NCI-H524 treated with DMSO at 0.1 percent for 48 hours (cell line): ENCODE measurements at places on chromosomes 12 and 14.

- DNase-seq, result no peak
Observed at GRCh38 chr14:60643463-60644314, 5.6 kb downstream of the SIX1 start.

DNA sequence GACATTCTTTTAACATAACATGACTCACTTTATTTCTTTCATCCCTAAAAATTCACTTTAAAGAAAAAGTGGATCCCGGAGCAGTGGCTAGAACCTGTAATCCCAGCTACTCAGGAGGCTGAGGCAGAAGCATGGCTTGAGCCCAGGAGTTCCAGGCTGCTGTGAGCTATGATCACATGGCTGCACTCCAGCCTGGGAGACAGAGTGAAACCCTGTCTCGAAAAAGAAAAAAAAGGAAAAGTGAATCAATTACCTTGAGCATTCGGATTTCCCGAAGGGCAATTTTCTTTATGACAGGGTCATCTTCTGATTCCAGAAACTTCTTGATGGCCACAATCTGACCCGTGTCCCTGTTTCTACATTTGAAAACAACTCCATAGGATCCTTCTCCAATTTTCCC, 1.2 kb downstream of the CDKL1 start:
- DNase-seq, result no peak

GRCh38 chr12:88638966-88639760, 58.9 kb upstream of the KITLG start:
- DNase-seq, result peak; percentile 49

- DNase-seq, result no peak
Observed at GRCh38 chr12:59484575-59484974, 111.3 kb upstream of the SLC16A7 start.

DNA sequence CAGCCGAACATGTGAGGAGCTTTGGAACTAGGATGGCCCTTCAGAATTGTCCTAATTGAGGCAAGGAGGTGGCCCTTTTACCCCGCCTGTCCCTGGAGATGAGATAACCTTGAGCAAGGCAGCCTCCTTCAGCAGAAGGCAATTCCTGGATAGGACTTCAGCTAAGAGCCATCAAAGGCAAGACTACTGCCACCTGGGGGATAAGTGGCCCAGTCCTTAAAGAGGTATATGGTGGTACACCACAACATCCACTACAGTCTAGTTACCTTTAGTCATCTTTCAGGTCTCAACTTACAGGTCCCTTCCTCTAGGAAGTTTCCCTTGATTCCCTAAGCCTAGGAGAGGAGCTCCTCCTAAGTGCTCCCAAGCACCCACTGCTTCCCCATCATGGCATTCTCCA, 204.2 kb upstream of the CDKN3 start:
- no peak for DNase-seq

DNA sequence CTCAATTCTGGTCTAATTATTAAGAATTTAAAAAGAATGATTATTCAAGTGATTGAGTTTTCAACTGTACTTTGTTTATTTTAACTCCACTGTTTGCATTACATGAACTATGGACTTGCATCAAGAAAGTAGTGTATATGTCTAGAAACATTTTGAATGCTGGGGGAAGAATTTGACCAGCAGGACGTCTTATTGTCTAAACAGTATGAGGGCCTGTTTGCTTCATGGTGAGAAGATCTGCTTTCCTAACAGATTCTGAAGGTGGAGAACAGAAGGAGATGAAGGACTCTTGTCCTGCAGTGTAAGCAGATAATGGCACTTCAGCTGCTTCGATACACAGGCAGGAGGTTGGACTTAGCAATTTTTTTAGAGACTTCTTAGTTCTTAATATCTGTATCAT, 176.0 kb downstream of the DACT1 start:
- DNase-seq, result peak; percentile 99

GRCh38 chr14:41642367-41642766, 35.7 kb downstream of the LRFN5 start:
- DNase-seq, result peak; percentile 31

DNA sequence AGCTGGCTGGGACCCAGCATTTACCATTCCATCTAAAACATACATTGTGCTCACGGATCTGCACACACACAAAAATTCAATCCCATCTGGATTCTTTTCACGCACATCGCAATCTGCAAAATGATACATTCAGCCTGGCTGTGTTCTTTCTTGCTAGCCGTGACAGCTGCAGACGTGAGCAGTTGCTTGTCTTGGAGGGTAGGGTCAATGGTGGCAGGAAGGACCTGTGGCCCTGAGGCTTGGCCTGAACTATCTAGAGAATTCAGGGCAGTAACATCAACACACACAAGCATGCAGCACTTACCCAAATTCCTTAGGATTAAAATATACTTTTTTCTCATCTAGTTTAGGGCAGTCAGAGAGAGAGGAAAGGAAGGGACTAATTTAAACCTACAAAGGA, 72.0 kb downstream of the DICER1 start:
- DNase-seq, result no peak

DNA sequence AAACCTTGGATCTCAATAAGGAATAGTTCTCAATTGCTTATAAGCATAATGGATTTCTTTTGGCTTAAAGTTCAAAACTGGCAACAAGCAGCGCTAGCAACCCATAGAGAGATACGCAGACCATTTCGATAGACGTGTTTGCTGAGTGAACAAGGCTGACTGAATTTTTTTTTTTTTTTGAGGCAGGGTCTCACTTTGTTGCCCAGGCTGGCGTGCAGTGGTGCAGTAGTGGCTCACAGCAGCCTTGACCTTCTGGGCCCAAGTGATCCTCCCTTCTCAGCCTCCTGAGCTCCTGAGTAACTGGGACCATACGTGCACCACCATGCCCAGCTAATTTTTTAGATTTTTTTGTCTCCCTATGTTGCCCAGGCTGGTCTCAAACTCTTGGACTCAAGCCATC, 1.4 kb upstream of the AKAP5 start:
- DNase-seq, result no peak

GRCh38 chr12:32117316-32117715, 10.7 kb downstream of the BICD1 start:
- DNase-seq, result no peak

GRCh38 chr12:106248312-106248845, 559 bp upstream of the CKAP4 start:
- DNase-seq, result no peak

DNA sequence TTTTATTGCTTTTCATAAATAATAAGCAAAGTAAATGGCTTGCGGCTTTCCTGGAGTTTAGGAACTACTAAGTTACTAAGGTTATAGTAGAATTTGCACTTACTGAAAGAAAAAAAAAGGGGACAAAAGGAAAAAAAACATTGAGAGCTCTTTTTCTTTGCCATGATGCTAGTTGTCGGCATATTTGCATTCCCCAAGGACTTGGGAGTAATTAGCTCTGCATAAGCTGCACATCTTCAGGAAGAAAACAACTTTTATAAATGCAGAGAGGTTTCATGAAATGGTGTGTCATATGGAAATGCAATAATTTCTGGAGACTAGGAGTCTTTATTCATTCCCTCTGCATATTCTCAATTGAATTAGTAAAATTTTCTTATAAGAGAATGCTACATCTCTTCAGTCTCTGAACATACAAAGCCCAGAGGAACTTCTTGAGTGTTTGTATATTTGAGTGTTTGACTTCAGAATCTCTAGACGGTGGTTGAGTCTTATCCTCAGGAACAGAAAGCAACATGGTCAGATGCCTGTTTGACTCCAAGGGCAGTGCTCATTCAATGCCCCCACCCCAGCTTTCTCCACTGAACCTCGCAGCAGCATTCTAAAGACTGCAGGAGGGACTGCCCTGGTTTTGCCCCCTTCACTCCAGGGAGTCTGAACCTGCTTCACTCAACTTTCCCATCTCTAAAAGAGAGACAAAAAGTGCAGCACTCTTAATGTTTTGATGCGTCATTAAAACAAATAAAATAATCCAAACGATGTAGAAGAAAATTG, 158.9 kb upstream of the EEA1 start:
- DNase-seq, result no peak

- DNase-seq, result no peak
Observed at GRCh38 chr12:3871356-3871755, 1.8 kb downstream of the PARP11 start.

DNA sequence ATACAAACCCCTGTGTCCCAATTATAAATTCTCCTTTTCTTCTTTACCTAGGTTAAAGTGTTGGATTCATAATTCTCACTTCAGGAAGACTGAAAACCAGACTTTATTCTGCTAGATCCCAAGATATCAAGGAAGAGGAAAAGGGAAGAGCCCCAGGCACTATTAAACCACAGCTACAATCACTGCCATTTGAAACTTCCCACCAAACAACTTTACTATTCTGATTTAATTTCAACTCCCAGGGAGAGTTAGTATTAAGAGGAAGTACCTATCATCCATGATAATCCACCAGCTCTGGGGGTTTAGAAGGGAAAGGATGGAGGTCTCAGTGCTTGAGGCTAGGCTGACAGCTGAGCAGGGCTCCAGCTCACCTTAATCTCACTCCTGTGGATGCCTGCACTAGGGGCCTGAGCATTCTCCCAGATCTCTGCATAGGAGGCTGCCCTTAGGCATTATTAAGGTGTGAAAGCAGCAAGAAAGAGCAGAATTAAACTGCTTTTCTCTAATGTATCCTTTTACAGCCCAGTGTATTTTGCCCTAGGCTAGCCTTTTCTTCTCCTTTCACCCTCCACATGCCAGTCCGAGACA, 52.9 kb downstream of the MYF5 start:
- DNase-seq, result no peak

DNA sequence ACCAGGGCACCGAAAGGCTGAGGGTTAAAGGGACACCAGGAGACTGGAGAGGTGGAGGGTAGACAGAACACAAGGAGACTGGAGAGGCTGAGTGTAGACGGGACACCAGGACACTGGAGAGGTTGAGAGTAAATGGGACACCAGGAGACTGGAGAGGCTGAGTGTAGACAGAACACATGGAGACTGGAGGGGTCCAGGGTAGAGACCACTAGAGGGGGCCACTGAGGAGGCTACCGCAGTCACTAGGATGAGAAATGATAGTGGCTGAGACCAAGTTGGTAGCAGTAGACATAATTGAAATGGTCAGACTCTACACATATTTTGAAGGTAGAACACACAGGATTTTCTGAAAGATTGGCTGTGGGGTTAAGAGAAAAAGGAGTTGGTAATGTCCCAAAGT, 68.2 kb downstream of the PAH start:
- no peak for DNase-seq

DNA sequence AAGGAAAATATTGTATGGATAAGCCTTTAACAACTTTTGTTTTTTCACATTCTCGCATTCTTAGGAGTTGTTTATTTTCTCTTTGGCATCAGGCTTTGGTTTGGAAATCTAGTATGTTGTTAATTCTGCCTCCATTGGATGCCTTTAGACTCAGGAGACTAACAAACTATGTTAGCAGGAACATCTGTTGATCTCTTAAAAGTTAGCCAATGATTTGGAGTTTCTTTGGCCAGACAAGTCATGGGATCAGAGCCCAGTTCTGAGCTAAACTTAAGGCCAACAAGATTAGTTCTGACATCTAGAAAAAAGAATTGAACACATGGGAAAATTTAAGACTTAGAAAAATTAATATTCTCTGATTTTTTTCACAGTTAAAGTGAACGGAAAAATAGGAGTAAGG, 35.3 kb upstream of the STRAP start:
- DNase-seq, result no peak

DNA sequence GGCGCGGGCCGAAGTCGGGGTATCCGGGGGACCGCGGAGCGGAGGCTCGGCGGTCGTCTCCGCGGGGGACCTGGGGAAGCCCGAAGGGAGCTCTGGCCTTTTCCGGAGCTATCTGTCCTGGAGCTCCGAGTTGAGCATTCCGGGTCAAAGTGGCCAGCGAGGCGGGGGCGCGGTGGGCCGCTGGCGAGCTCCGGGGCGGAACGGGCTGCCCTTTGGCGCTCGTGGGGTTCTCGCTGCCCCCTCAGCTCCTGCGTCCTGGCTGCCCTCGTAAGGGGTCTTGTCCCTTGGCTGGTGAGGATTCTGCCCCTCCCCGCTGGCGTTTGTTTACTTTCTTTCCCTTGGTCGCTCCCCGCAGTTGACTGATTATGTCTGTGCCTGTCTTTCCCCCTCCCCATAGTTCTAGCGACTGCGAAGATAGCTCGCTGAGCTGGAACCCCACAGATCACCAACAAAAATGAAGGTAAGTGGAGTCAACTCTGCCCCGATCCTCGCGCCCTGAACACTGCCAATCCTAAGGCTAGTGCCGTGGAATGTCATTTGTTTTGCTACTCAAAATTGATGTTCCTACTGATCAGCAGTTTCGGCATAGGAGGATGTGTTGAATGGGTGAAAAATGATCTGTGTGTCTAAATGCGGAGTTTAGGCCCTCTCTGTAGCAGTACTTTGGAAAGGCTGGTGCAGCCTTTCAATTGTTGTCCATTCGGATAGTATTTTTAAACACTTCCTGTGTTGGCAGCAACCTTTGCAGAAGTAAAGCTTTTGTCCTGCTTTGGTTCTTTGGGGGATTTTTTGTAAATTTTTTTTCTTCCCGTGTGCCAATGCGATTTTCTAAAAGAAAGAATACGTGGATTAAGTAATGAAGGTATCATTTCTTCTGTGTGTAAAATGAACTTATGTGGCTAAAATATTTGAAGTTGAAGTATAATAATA, 1.3 kb downstream of the ARID4A start:
- DNase-seq, result no peak

- DNase-seq, result no peak
Observed at GRCh38 chr12:63066782-63067181, 84.2 kb downstream of the AVPR1A start.

GRCh38 chr12:50620978-50621360, 116.2 kb downstream of the DIP2B start:
- DNase-seq, result no peak

GRCh38 chr12:84638811-84639368, 273.7 kb downstream of the SLC6A15 start:
- no peak for DNase-seq

DNA sequence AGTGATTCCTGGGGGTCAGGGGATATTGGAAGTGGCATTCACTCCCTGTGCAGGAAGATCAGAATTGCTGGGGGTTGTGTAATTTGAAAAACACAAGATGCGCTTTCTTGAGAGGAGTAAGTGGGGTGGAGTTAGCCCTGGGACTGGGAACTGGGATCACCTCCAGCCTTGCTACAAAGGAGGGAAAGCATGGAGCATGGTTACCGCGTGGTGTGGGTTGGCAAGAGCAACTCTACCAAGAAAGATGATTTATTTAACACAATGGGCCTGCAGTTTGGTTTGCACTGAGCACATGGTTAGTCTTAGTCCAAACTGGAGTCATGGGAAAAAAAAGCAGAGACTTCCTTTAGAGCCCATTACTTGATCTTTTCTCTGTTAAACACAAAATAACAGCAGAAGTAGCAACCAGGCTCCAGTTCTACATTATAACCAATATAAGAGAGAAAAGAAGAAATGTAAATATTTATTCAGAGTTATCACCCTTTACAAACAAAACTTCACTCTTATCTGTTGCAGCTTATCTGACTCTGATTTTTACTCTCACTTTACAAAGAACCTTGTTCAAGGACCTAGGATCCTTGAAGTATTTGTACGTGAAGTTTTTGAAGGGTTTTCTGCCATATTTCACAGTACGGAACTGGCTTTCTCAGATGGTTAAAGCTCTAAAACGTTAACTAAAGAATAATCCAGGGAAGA, 2.1 kb upstream of the NIN start:
- DNase-seq, result no peak
